GM12878 (cell line): ENCODE measurements at places on chromosomes 6 and 20.

DNA sequence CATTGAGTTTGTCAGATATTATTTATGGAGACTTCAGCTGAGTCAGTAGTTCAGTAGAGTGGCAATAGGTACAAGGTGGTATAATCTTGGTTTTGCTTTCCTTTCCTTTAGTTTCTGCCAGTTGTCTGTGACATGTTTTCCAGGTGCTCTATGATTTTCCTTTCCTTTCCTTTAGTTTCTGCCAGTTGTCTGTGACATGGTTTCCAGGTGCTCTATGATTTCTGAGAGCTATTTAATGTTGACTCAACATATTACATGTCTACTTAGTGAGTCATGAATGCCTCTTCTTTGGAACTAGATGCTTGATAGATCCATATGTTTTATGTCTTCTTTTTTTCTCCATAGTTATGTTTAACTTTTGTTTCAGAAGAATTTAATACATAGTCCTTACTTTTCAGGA is 186.4 kb upstream of the DEFB112 start:
- DNase-seq, result no peak

- no peak for DNase-seq
These were observed 90.7 kb upstream of the CCDC28A start for GRCh38 chr6:138682704-138683527.

DNA sequence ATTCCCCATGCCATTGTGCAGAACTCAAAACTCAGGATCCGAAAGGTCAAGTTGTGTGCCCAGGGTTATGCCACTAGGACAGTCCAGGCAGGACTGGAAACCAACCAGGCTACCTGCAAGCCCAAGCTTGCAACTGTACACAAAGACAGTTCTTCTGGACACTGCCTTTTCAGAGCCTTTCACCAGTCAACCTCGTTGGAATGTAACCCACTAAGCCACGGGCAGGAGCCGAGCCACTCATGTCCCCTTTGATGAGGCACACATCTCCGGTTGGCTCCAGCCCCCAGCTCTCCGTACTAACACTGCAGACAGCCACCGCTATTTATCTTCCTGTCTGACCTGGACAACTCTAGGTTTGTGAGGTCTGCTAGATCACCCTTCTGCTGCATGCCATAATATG is 62.5 kb downstream of the BMP7 start:
- DNase-seq, result no peak

DNA sequence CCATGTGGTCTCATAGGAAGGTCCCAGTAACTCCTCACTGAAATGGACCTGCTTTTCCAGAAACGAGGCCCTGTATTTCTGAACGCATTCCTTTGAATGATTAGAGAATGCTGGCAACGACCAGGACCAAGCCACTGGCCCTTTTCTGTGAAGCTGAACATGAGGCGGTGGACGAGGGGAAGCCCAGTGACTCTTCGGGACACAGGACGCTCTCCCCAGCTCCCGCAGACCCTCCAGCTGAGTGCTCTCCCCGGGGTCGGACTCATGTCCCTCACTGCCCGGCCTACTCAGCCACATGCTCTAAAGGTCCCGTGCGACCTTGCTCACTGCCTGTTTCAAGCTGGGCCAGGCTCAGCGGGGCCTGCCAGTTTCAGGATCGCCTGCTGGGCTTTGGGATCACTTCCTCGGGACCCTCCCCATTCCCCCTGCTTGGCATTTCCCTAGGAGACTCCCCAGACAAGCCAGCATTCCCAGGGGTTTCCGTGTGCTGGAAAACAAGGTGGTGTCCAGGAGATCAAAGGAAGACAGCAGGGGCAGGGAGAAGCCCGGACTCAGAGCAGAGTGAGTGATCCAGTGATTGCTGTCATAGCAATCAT is 2.6 kb upstream of the CST9 start:
- DNase-seq, result no peak

- no peak for DNase-seq
These were observed 31.0 kb downstream of the TOMM6 start for GRCh38 chr6:41818271-41819054.

GRCh38 chr6:27838058-27838944 is 73.9 kb downstream of the OR2B2 start:
- DNase-seq, result peak; percentile 100

GRCh38 chr6:88584581-88585275 is 378.7 kb downstream of the RNGTT start:
- no peak for DNase-seq

DNA sequence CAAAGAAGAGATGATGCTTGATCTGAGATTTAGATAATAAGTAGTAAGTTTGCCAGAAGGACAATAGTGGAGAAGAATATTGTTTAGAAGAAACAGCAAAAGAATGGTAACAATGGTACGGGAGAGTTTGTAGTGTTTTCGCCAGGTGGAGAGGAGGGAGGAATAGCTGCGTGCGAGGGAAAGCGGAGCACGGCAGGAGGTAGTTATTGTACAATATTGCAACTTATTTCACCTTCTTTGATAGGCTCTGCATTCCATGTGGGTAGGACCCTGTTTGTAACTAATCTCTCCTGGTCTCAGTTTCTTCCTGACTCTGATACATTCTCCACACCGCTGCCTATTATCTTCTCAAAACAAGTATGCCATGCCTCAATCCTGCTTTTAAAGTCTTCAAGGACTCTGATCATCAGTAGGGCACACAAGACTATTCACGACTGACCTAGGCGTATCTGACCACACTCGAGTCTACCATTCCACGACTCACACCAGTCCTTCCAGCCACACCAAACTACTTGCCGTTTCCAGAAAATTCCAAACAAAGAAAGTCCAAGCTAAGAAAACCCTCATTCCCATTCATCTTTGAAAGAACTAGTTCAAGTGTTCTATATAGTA is 1.1 kb downstream of the PPIL4 start:
- no peak for DNase-seq

GRCh38 chr6:29734046-29735018 is 11.1 kb downstream of the HLA-F start:
- DNase-seq, result no peak

DNA sequence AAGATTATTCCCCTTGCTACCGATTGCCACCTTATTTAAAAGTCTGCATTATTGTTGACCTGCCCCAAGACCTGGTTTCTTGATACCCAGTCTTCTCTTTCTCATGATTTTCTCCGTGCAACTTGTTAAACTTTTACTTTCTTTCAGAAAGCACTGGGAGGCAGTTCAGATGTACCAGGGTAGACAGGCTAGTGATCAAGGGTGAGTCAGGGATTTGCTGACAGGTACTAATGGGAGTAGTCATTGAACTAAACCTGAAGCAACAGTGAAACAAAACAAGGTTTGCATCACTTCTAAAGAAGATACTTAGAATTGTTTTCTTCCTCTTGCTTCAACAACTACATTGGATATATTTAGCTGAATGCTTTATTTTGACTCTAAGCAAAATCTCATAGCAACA is 124.4 kb downstream of the KCNQ5 start:
- DNase-seq, result no peak

GRCh38 chr6:41780551-41781365 is at the start of gene PRICKLE4:
Gene PRICKLE4 (plus strand): TSS chr6:41780782. CDS start chr6:41783474, 2,692 bp downstream.
- DNase-seq, result no peak

DNA sequence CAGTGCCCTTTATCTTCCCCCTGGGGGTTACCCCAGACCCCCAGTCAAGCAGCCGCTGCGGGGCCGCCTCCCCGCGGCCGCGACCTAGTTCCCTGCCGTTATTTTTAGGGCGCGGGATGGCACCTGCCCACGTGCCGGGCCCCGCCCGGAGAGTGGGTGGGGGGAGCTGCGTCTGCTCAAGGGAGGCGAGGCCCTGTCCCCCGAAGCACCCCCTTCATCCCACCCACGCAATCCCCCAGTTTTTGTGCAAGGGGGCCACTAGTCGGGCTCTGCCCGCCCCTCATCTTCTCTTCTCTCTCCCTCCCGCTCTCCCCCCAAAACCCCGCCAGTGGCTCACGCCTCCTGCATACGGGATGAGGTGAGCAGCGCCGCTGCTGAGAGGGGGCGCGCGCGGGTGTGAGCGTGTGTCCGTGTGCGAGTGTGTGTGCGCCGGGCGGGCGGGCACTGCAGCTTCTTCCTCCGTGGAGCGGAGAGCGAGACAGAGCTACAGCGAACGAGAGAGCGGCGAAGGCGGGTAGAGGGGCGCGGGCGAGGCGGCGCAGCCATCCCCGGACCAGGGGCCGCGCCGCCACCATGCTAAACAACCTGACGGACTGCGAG is at the start of gene SLC12A5:
Gene SLC12A5, plus strand, starts transcription at position 444 of the 600 bp plus-strand sequence. Its CDS starts 130 bp downstream, at position 574.
- DNase-seq, result no peak

GRCh38 chr20:36700438-36700837 is 45.5 kb downstream of the NDRG3 start:
- no peak for DNase-seq

DNA sequence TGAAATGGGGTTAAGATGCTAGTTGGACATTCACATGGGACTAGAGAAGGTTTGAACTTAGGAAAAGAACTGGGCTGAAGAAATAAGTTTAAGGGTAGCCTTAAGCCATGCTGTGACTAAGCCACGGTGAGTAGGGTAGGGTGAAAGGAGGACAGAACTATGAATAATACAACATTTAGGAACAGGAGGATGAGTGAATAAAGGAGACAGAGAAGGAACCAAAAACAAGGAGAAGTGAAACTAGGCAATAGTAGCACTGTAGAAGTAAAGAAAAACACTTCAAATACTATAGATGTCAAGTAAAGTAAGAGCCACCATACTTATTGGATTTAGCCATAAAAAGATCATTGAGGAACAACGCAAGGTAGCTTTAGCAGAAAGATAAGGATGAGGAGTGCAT is 111.2 kb downstream of the KCNQ5 start:
- DNase-seq, result no peak

DNA sequence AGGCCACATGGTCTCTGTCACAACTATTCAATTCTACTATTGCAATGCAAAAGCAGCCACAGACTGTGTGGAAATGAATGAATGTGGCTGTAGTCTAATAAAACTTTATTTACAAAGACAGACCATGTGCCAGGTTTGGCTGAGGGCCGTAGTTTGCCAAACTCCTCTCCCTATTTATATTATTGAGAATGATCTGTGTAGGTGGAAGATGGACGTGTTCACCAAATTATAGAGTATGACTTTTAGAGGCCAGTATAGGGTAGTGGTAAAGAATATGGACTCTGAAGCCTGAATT is 125.7 kb upstream of the MYLIP start:
- DNase-seq, result no peak

DNA sequence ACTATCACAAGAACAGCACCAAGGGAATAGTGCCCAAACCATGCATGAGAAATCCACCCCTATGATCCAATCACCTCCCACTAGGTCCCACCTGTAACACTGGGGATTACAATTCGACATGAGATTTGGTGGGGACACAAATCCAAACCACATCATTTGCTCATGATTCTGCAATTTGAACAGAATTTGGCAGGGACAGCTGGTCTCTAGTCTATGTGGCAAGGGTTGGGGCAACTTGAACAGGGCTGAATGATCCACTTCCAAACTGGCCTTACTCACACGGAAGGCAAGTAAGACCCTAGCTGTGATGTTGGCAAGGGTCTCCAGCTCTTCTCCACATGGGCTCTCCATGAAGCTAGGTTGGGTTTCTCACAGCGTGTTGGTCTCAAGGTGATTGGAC is 10.1 kb upstream of the FKBP5 start:
- no peak for DNase-seq
